Cerebellar nuclear complex (tissue), 1 donor: ENCODE measurements at places on chromosomes 11 and 22.

GRCh38 chr11:74520927-74521665 is 27.6 kb upstream of the LIPT2 start:
- DNase-seq, result no peak

- DNase-seq, result no peak
These were observed 39.0 kb downstream of the SLC22A12 start for GRCh38 chr11:64629796-64630562.

- DNase-seq, result no peak
These were observed 5.7 kb downstream of the RSF1 start for GRCh38 chr11:77814848-77815247.

- DNase-seq, result no peak
These were observed 36.5 kb downstream of the SYTL2 start for GRCh38 chr11:85774256-85775101.

DNA sequence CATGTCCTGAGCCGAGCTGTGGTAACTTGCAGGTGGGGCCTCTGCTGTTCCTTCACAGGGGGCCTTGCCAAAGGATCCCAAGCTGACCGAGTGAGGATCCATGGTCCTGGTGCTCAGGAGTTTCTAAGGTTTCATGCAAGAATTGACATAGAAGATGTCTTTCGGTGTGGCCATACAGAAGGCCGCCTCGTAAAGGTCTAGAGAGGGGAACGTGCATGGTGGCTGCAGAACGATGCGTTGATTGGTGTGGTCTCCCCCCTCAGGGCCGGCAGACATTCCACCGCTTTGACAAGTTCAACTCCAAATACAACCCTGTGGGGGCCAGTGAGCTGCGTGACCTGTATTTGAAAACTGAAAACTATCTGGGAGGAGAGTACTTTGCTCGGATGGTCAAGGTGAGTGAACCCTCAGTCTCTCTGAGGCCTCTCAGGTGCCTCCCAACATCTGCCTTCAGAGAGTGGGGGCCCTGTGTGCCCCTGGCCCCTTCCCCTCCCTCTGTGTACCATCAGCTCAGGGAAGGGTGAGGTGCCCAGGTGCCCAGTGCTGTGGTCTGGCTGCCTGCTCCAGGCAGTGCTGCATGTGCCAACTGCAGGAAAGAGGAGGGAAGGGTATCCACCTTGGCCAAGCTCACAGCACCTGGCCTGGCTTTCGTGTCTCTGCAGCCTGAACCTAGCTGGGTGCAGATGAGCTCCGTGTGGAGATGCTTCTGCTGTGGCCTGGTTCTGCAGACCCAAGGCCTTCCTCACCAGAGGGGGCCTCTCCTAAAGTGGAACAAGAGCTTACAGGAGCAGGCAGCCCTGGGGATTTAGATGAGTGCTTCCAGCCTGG is 39.8 kb downstream of the AMPD3 start:
- no peak for DNase-seq

GRCh38 chr11:74981888-74982287 is 6.8 kb upstream of the NEU3 start:
- DNase-seq, result no peak

GRCh38 chr11:100681064-100681502 is 6.0 kb upstream of the ARHGAP42 start:
- DNase-seq, result no peak

DNA sequence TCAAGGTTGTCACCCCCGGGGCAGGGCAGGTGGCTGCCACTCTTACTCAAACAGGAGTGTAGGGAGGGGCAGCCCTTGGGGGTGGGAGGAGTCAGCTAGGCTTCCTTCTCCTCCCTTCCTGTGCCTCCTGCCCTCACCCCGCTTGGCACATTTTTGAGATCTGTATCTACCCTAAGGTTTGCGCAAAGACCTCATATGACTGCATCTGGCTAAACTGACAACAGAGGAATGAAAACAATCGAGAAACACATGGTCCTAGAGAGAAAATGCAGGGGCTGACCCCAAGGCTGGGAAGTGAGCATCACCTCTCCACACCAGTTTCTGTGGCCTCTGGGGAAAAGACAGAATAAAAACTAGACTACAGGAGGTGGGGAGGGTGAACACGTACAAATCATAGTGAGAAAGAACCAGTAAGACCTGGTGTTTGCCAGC is 28.1 kb downstream of the IGSF9B start:
- DNase-seq, result no peak

GRCh38 chr11:117701781-117702180 is 95.2 kb downstream of the DSCAML1 start:
- DNase-seq, result no peak

DNA sequence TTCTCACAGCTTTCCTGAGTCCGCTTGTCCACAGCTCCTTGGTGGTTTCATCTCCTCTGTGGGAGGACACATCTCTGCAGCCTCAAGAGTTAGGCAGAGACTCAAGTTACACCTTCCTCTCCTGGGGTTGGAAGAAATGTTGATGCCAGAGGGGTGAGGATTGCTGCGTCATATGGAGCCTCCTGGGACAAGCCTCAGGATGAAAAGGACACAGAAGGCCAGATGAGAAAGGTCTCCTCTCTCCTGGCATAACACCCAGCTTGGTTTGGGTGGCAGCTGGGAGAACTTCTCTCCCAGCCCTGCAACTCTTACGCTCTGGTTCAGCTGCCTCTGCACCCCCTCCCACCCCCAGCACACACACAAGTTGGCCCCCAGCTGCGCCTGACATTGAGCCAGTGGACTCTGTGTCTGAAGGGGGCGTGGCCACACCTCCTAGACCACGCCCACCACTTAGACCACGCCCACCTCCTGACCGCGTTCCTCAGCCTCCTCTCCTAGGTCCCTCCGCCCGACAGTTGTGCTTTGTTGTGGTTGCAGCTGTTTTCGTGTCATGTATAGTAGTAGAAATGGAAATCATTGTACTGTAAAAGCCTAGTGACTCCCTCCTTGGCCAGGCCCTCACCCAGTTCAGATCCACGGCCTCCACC is 11.7 kb downstream of the RASD2 start:
- DNase-seq, result no peak

DNA sequence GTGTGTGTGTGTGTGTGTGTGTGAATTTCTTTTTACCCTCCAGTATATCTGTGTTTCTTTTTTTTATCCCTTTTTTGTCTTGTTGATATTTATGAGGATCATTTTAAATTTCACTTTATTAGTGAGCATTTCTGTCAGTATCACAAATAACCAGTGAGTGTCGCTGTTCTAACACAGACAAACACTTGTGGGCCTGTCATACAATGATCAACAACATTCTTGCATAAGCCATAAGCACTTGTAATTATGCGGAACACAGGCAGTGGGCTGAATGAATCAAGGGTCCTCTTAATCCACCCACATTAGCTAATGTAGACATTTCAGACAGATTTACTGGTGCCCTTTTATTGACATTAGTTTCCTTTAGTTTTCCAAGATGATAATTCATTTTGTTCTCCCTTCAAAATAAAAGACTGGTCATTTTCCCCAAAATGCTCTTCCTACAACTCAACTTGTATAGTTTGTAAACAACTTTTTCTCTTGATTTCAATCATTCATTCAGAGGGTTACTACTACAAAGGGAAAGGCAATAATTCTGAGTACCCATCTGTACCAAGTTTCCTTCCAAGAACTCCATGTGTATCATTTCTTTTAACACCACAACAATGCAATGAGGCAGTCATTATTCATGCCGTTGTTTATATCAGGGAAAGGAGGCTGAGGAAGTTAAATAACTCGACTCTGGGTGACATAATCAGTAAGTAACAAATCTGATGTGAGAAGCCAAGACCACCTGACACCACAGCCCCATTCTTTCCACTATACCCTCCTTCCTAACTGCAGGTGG is 34.5 kb upstream of the ANO3 start:
- DNase-seq, result no peak

DNA sequence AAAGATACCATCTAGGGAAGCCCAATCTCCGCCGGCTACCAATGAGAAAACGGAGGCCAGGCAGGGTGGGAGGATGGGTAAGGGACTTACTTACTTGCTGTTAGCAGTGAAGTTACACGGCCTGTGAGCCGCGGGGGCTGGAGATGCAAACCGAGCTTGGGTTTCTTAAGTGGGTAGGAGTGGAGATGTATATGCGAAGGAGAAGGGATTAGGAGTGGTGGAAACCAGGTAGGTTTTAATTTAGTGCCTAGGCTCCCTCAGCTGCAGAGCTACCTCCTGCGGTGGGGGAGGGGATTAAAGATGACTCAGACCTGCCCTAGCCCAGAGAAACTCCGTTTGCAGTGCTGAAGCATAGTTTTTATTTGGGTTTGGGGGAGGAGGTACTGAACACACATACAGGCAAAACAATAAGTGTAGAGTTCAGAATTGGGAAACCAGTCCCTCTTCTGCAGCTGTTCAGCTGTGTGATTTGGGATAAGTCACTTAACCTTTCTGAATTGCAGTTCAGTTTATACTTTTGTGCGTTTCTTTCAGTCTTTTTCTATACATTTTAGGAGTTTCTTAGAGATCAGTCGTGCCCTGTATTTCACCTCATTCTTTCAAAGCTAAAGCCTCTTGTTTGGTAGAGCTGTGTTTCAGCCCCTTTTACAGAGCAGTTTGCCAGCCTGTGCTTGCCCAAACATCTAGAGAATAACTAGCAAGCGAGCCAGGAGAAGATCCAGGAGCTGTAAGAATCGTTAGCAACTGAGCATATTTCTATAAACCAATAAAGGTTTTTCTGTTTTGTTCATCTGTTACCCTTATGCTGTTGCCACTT is 596 bp upstream of the TNRC6B start:
- no peak for DNase-seq

- no peak for DNase-seq
These were observed 40.8 kb downstream of the LGR4 start for GRCh38 chr11:27431808-27432207.

DNA sequence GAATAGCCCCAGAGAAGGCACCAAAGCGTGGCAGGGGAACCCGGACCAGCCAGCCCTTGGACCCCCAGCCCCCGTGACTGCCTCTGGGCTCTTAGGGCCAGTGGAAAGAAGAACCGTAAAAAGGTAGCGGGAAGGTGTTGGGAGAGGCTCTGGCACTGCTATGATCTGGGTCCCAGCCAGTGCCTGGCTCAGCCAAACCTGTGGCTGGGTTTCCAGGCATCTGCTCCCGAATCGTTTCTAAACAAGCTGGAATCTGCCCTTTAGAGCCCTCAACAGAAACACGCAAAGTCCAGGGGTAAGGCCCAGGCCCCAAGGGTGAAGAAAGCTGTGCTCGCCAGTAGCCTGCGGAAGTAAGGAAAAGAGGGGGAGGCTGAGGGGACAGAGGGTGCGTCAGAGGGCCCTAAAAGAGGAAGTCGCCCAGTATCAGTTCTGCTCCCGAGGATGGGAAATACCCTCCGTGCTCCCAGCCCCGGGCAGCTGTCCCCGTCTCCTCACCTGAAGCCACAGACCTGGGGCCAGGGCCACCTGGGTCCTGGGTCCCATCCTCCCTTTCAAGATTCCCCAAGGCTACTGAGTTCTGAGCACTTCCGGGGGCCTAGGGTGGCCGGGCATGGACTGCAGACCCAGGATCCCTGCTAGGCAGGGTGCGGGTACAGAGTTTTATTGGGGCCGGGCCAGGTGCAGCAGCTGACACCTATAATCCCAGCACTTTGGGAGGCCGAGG is 24.7 kb downstream of the IL10RA start:
- no peak for DNase-seq

DNA sequence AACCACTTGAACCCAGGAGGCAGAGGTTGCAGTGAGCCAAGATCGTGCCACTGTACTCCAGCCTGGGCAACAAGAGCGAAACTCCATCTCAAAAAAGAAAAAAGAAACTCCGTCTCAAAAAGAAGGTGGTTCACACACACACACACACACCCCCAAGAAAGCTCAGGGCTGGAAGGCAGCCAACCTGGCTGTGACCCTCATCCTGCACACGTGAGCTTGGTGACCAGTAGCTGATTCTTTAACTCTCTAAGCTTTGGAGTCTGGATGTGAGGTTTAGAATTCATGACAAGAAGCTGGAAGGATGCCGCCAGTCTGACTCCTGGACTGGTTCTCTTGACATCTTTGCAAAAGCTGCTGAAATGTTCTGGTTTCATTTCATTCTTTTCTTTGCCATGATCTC is 1.9 kb upstream of the RNH1 start:
- no peak for DNase-seq

DNA sequence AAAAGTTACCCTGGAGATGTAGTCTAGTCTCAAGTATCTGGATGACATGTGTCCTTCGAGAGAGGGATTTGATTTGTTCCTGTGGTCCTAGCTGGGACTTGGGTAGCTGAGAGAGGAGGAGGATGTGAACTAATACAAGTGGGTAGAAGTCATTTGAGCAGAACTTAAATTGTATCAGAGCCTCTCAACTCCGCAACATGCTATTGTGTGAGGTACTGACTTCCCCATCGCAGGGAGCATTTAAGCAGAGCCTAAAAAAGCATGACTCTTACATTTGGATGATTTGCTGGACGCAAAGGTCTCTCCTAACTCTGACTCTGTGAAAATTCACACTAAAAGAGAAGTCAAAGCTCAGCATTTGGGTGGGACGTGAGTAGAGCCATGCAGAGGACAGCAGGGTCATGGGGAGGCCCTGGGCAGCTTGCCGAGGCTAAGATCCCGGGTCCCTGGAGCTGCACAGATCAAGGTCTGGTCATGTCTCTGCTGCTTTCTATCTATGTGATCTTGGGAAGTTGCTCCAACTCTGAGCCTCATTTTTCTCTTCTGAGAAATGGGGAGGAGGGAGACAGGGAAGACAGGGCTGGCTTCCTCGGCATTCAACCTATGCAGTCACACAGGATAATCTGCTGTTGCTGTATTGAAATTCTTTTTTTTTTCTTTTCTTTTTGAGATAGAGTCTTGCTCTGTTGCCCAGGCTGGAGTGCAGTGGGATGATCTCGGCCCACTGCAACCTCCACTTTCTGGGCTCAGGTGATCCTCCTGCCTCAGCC is 44.9 kb downstream of the CD82 start:
- DNase-seq, result no peak

DNA sequence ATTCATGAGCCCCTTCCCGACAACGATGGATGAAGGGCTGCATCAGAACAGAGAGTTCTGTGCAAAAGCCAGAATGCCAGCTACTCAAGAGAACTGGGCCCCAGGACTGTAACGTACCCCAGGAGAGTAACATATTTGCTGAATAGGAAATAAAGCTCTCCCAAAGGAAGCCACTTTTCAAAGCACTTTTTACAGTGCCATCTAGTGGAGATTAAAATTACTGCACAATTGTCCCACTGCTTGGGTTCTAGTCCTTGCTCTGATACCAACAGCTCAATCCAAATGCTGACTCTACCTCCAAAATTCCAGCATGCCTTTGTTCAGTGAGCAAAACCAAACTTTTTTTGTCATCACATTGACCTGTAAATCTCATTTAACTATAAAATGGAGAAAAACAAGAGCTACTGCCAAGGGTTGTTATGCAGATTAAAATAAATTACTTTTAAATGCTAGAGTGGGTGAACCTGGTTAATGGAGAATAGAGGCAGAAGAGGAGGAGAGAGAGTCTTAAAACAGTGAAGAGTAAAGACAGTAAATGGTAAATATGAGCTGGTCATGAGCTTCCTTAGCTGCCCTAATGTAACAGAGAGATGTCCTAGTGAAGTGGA is 87.6 kb upstream of the FSHB start:
- no peak for DNase-seq

GRCh38 chr22:39219071-39220039 is 25.4 kb downstream of the PDGFB start:
- no peak for DNase-seq

GRCh38 chr11:95156133-95156721 is 66.6 kb downstream of the ENDOD1 start:
- no peak for DNase-seq

- DNase-seq, result no peak
These were observed 8.1 kb downstream of the CCDC15 start for GRCh38 chr11:124961972-124962609.
